ENCODE measurements at places on chromosomes 16 and 17.

- DNase-seq = no peak
Measured at GRCh38 chr17:43411369-43411677, 12.5 kb downstream of the ARL4D start.

DNA sequence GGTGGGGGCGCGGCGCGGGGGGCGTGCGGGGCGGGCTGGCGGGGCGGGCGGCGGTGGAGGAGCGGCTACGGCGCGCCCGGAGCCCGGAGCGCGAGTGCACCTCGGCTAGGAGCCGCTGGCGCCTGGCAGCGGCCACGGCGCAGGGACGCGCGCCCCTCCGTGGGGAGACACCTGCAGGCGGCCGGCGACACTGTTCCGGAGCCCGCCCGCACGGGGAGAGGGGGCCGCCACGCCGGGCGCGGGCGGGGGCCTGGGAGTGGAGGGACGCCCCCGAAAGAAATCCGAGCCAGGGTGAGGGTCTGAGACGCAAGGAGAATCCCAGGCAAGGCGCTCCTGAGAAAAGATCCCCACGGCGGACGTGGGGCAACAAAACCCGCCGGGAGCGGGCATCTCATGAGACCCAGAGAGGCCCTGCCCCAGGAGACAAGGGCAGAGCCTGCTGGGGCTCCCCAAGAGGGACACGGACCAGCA, at the start of gene GSG1L:
Gene GSG1L, minus strand, starts transcription at position 124 of the 471 bp plus-strand sequence. CDS start 290 bp downstream, outside the sequence.
- no peak for DNase-seq

GRCh38 chr17:59727817-59728533, 20.5 kb downstream of the VMP1 start:
- no peak for DNase-seq

DNA sequence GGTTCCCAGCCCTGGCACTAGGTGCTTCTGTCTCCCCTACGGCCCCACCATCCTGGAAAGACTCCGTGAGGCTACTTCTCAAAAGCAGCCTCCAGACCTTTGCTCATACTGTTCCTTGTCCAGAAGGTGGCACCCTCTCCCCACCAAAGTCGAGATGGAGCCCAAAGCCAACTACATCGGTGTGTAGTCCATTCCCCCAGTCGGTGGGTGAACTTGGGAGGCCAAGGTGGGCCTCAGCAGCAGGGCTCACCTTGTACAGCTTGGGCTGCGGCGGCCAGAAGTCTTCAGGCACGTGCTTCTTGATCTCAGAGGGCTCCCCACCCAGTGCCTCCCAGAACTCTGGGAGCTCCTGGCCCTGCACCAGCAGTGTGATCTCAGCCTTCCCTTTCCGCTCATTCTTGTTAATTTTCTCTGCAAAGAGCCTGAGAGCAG, 10.2 kb downstream of the FLII start:
- peak; percentile 71 for DNase-seq

- no peak for DNase-seq
Measured at GRCh38 chr17:57876866-57877237, 27.0 kb upstream of the MRPS23 start.

DNA sequence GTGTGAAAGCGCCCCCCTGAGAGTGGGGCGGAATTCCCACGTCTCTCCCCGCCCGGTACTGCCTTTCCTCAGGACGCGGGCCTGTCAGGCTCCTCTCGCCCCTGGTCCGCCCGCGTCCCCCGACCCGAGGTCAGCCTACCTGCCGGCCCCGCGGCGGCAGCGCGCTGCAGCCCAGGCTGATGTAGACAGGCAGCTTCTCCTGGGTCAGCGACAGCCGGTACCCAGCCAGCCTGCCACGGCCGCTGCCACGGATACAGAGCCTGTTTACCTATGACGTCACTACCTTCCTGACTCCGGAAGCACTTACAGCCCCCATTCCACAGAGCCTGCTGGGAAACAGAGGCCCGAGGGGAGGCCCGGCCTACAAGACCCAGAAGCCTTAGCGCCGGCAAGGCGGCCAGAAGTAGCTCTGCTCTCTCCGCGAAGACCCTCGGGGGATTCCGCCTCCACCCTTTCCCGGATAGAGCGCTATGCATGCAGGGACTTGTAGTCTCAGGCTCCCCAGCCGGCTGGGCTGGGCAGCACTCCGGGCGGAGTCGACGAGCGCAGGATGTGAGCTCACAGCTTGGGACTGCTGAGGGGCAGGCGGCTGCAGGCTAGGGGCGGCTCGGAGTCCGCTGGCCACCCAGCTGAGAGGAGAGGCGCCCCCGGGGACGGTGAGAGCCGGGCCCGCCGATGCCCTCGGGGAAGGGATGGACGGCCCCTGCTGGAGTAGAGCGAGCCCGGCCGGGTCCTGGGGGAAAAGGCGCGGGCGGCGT, at the start of the genes IFT20 and TNFAIP1:
Gene IFT20, minus strand, starts transcription at position 272 of the 758 bp plus-strand sequence. CDS start 3,487 bp downstream, outside the sequence.
Gene TNFAIP1, plus strand, starts transcription at position 561 of the 758 bp plus-strand sequence. CDS start 3,761 bp downstream, outside the sequence.
- DNase-seq = peak; percentile 100

DNA sequence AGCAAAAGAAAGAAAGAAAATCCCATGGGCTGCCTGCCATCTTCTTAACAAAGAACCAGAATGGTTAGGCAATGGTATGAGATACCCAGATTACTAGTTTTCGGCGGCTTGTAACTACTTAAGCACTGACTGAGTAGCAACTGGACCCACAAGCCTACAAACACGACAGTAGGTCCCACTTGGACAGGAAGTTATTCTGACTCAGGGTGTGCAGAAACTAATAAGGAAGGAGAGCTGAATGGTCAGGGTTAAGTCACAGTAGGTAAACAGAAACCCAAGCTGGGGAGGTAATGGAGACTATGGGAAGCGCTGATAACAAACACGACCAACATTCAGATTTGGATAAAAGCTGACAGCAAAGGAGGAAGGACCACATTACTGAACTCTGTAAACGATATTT, 10.4 kb upstream of the HLF start:
- DNase-seq = no peak
